ENCODE measurements at places on chromosomes 3 and 15.

DNA sequence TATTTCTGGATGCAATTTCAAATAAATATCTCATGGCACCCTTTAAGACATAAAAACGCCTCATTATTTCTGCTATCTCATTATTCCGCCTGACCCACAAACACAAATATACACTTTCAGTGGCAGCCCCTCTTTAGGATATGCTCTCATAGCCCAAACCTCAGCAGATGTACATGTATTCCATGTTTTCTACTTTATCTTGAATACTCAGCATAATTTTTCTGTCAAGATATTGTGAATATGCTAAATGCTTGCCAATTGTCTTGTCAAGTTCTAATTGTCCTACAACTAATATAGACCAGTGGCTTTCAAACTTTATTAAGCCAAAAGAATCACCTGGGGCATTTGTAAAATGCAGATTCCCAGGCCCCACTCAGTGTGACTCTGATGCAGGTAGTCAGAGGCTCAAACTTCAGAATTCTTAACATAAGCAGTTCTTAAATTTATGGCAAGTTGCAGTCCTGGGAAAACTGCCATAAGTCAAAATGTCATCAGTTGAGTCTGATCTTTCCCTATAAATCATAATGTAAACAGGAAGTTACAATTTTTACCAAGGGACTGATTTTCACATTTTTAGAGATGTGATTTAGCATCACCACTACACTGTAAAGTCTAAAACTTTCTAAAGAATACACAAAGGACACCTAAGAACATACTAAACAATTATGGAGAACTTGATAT, 135.1 kb downstream of the TBL1XR1 start:
- no peak for DNase-seq

DNA sequence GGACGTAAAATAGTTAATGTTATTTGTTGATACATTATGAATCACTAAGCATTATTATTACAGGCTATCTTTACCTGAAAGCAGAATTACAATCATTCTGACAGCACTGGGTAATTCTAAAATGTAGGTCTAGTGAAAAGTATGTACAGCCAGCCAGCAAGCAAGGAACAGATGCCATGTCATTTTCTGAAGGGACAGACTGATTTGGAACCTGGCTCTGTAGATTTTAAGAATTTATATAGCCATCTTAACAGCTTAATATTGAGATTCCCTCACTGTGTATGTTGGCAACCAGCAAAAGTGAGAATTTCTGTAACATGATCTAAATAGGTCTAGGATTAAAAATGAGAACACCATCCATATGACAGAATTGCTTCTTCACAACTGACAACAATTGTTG, 359.4 kb downstream of the ZIC4 start:
- no peak for DNase-seq

- no peak for DNase-seq
These were observed 29.1 kb downstream of the HDAC11 start for GRCh38 chr3:13509059-13509815.

DNA sequence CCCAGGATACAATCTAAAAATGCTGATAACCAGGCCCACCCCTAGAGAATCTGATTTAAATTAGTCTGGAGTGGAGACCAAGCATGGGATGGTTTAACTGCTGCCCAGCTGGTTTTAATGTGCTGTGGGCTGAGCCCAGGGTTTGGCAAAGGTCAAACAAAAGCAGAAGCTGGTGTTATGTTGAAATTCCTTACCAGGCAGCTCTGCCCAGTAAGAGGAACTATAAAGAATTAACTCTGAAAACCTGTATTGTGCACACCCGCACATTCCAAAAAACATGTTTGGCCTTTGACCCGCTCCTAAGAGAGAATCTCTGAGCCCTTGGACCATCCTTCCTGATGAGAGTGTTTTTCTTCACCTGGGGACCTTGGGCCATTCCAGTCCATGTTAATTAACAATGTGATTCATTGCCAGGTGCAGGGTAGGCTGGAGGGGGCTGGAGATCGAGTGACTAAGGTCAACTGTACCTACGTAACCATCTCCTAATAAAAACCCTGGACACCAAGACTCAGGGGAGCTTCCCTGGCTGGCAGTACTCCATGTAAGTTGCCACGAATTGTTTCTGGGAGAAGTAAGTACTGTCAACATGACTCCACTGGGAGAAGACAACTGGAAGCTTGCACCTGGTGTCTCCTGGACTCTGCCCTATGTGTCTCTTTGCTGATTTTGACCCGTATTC, 10.9 kb downstream of the CCDC13 start:
- DNase-seq = peak; percentile 57

DNA sequence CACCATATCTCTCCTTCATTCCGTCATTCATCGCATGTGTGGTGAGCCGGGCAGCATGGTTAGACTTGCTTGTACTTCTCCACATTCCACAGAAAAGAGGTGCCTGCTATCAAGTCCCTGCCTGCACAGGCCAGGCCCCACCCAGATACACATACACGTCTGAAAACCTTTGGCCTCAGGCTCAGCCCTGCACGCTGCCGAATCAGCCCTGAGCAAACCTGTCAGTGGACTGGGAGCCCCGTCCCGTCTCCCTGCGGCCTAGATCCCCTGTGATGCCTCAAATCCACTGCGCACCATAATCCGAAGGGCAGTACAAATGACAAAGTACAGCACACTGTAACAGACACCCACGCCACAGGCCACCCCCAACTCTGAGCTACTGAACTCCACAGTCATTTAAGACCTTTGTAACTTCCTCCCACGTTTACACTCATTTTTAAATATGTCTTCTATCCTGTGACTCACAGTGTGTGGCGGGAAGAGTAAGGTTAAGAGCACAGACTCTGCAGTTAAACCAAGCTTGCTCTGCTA, 67.1 kb downstream of the MB21D2 start:
- no peak for DNase-seq

DNA sequence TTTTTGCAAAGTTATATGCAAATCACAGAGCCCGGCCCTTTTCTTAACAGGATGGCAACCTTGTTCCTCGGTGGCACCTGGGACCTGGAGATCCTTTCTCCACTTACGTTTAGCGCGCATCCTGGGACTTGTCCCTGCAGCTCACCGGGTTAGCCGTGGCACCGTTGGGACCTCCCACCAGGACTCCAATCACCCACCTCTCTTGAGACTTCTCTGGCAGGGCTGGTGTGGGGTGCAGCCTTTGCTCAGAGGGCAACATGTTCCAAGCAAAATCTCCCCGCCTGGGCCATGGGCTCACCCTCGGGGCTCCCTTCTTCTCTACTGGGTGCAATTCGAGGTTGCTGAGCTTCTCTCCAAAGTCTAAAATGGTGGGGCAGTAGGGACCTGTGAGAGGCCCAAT, 211.9 kb upstream of the UMPS start:
- DNase-seq = no peak

GRCh38 chr3:133574260-133574881, 885 bp downstream of the CDV3 start:
- DNase-seq = peak; percentile 47

DNA sequence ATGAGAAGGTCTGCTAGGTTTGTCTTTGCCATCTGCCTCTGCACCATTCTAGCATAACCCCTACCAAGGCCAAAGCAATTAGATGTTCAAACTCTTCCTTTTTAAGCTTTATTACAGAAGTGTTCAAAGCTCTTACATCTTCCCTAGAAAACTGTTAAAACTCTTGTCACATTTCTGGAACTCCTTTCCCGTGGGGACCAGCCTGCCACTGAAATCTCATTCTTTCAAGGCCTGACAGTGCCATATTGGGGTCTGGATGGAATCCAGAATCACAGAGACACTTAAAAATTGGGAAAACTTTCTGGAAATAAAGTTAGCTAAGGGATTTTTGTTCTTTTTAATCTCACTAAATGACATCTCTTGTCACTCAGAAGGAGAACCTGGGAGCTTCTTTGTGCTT, 153.8 kb upstream of the SLCO3A1 start:
- no peak for DNase-seq

- peak; percentile 97 for DNase-seq
These were observed 553 bp downstream of the TMEM43 start for GRCh38 chr3:14125193-14126016.

- DNase-seq = no peak
These were observed 3.0 kb downstream of the CCR8 start for GRCh38 chr3:39332525-39332924.

DNA sequence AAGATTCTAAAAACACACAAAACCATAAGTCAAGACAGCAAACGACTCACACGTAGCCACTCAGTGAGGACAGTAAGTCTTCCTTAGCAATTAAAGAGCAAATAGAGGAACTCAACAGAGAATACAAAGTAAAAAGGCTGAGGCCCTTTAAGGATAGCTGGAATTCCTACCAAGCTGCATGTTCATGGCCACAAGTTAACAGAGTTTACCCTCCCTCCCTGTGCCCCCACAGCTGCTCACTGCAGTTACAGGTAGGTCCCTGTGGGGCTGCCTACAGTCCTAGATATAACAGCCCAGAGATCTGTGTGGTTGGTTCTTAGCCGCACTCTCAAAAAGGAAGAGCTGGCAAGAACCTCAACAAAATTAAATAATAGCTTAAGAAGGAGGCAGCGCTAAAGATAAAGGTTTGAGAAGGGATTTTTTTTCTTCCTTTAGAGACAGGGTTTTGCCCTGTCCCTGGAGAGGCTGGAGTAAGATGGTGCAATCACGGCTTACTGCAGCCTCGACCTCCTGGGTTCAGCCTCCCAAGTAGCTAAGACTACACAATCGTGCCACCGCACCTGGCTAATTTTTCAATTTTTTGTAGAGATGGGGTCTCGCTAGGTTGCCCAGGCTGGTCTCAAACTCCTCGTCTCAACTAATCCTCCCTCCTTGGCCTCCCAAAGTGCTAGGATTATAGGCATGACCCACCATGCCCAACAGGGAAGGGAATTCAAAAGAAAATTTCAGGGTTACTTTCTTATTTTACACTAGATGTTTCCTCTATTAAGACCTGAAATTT, 19.3 kb downstream of the SFMBT1 start:
- DNase-seq = no peak

DNA sequence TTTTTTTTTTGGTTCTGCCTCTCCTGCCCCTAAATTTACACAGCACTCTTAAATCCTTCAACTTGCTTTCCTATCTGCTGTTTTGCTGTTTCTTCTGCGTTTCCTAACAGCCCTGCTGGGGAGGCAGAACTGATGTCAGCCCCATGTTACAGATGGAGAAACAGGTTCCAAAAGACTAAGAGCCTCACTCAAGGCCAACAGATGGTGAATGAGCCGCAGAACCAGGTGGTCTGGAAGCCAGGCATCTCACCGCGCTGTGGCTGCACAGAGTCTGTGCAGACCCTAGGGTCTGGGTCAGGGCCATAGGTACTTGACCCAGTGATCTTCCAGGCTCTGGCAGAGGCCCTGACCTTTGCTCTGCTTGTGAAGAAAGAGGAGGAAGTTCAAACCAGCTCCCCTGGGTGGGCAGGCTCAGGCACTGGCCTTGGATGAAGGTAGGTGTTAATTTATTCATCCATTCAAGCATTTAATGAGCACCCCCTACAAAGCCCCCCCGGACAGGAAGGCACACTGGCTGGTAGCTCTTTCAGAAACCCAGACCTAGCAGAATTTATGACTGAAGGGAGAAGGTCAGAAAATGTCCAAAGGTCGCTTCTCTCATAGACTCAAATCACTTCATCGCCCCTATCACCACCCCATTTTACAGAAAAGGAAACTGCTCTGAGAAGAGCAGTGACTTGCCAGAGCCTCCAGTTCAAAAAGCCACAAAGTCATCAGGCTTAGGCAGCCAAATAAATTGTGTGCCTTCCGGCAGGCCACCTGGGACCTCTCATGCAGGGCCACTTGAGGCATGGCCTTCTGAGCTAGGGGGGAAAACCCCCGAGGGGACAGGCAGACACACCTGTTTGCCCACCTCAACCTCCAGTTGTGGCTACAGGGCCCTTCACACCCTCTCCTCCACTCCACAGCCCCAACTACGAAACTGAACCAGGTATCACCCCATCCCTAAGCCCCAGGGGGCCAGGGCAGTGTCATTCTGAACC, 2.7 kb downstream of the CHDH start:
- no peak for DNase-seq

GRCh38 chr3:53671192-53671960, 174.8 kb downstream of the CHDH start:
- DNase-seq = no peak

DNA sequence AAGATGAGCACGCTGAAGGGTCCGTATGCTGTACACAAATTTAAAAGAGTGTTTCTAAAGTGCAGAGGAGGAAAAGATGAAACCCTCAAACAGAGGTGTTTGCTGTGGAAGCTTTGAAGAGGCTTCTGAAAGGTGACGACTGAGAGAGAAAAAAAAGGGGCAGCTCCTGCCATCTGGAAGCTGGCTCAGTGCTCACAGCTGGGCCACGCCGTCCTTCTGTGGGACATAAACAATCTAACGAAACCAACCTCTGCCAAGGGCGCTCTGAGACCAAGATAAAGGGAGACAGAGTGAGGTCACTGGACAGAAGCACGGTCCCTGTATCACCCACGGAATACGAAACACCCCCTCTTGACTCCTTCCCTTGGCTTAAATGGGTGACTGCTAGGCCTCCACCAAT, 96.3 kb upstream of the SLC6A6 start:
- no peak for DNase-seq

- DNase-seq = no peak
These were observed 51.5 kb upstream of the SLCO3A1 start for GRCh38 chr15:91801836-91802534.

- DNase-seq = no peak
These were observed 46.4 kb upstream of the USP3 start for GRCh38 chr15:63458026-63458425.

GRCh38 chr15:92610101-92610520, 45.5 kb downstream of the FAM174B start:
- DNase-seq = no peak

DNA sequence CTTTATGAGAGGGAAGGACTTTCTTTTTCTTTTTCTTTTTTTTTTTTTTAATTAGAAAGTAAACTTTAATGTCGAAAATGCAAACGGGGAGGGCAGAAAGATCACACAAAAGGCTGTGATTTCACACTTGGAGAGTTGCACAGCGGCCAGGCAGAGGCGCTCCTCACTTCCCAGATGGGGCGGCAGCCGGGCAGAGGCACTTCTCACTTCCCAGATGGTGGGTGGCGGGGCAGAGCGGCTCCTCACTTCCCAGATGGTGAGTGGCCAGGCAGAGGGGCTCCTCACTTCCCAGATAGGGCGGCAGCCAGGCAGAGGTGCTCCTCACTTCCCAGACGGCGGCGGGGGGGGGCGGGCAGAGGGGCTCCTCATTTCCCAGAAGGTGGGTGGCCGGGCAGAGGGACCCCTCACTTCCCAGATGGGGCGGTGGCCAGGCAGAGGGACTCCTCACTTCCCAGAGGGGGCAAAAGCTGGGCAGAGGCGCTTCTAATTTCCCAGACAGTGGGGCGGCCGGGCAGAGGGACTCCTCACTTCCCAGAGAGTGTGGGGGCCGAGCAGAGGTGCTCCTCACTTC, 88.6 kb downstream of the ATP2B2 start:
- DNase-seq = no peak
